ENCODE measurements at places on chromosomes 12 and 14.

DNA sequence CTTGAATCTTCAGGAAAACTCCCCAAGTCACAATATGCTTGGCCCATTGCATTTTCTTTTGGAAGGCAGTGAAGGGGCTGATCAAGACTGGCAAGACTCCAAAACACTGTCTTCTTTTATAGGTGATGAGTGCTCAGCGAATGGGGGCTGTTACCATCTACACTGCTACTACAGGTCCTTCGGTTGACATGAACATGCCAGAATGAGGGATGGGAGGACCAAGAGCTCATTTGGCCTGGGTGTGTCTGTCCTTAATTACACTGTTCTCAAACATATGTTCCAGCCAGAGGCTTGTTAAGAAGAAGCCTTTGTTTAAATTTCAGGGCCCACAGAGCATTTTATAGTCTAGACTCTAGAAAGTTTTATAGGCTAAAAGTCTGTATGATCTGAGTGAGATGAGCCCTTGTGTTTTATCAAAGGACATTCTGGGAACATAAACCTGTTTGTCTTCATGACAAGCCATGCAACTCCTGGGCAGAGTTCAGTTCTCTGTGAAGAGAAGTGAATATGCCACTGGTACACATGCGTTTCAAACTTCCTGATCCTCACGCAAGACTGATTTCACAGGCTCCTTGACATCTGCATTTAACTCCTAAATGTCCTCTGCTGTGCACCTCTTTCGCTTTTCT, 4.7 kb upstream of the FAM234B start:
- DNase-seq: no peak

GRCh38 chr12:112575559-112576067, 156.9 kb downstream of the PTPN11 start:
- no peak for DNase-seq

DNA sequence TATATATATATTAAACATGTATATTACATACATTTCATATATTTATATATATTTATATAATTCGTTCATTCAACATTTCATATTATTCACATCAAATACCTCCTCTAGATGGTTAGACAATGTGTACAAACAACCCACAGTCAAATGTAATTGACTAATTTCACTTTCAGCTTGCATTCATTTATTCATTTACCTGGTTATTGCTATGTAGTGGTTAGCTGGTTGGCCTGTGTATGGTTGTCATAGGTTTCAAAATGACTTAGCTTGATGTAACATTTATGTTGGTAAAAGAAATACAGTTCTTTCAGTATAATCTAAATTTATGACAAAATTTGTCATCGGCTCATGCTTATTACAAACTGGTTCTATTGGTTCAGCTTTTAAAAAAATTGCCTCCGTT, 389 bp downstream of the OR4K13 start:
- no peak for DNase-seq

DNA sequence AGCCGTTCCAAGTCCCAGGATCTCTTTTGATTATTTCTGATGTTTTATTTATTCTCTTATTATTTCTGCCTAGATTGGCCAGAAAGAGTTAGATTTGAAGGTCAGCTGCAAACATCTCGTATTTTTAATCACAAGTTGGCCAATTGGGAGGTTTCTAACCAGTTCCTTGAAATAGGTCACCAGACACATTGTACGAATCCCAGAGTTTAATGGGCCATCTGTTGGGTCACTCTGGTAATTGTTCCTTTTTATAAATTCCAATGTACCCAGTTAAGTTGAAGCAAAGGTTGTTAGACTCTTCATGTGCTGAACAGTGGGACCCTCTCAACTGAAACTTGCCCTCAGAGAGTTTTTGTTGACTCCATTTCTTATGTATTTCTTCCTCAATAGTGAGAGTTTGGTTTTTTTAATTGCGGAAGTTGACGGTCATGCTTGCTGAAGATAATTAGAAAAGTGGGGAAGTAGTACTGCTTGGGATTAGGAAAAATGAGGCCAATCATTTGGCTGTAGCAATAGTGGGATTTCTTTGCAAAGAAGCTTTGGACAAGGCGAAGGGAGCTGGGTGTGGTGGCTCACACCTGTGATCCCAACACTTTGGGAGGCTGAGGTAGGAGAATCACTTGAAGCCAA, 382.7 kb upstream of the RGS6 start:
- DNase-seq: no peak

- DNase-seq: no peak
These were observed 187.0 kb downstream of the SPTSSA start for GRCh38 chr14:34275078-34275477.

GRCh38 chr12:66514581-66514980, 164.3 kb downstream of the GRIP1 start:
- no peak for DNase-seq

- DNase-seq: no peak
These were observed 50.0 kb downstream of the GALNT4 start for GRCh38 chr12:89474615-89475014.

DNA sequence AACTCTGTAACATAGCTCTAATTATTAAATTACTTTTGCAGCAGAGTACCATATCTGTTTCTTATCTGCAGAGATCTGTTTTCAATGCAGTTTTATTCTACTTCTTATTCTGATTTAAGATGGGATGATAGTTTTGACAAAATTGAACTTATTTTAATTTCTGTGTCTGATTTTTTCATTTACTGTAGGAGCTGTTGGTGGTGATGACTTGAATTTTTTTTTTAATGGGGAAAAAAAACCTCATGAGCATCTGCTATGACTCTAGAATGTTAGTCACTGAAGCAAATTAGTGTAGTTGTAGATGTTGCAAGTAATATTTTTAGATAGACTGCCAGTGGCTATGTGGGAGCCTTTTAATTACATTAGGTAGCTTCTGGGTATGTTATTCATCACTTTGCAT, 23.4 kb downstream of the DNM1L start:
- no peak for DNase-seq

DNA sequence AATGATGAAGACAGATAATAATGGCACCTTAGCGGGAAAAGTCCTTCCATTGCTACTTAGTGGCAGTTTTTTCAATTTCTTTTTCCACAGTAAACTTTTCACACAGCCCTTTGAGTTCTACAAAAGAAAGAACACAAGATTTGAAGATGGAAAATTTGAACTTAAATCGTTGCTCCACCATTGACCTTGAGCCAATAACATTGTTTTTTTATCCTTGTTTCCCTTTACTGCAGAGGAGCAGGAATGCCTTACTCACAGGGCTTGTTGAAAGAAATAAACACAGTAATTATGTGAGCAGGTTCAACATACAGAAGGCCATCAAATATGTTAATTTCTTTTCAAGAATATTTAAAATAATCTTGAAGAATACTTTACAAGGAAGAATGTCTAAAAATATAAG, 181.5 kb upstream of the KRR1 start:
- no peak for DNase-seq
